ENCODE measurements at places on chromosomes 4 and X. TPM values are rescaled to one million over a fixed set of nuclear protein-coding genes. Genes with fewer than 3 reads are reported as not detected.

Gene FMR1NB
- not detected for total RNA-seq

- peak; percentile 10 for DNase-seq
Measured at GRCh38 chr4:104906276-104906675, 240.4 kb upstream of the TET2 start.

- no peak for DNase-seq
Measured at GRCh38 chrX:29490606-29491005, 724.8 kb upstream of the MAGEB2 start.

GRCh38 chrX:128650326-128650725 is 598.1 kb upstream of the ACTRT1 start:
- DNase-seq, result no peak

DNA sequence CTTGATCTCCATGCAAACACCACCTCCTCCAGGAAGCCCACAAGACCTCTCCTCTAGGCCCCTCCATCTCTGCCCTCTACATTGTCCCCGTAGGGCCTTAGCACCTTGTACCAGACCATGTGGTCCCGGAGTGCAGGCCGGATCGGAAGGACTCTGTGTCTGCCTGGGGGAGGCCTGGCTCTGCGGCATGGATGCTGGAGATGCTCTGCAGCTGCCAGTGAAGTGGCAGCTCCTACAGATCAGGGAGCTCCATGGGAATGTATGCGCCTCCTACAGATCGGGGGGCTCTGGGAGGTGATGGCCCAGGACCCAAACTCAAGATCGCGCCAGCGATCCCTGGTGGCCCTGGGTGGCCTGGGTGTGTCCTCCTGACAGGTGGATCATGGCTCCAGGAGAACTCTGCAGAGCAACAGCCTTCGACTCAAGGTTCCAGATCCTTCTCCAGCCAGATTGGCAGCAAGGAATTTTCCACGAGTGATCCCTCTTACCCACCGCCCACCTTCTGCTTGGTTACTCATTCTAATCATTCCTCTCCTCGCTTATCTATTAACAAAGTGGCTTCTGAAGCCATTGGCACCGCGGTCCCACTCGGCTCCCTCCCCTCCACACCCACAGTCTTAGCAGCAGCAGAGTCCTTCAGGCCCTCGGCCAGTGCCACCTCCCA is 67.3 kb downstream of the ADRA2C start:
- no peak for DNase-seq

- DNase-seq, result no peak
Measured at GRCh38 chr4:3582091-3582475, 49.9 kb upstream of the LRPAP1 start.

Gene OCRL
- 24.3 TPM for total RNA-seq

Gene GRXCR1
- total RNA-seq, result not detected

- DNase-seq, result no peak
Measured at GRCh38 chr4:183469285-183469684, 24.8 kb downstream of the CDKN2AIP start.

DNA sequence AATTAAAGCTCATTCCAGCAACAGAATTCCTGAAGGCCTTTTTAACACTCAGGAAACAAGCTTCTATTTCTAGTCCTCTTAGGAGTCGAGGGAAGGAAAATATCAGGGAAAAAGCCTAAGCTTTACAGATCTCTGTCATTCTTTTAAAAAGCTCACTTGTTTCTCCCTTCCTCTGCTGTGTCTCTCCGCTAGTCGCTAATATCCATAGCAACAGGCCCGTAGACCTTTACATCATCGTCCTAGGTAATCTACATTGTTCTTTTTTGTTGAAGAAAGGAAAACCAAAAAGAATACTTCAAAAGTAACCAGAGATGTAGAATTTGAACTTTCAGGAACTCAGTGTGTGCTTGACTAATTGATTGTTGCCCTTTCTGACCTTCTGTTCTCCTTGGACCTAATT is 45.9 kb upstream of the MTMR1 start:
- no peak for DNase-seq

GRCh38 chr4:110271986-110272385 is 73.6 kb upstream of the ELOVL6 start:
- no peak for DNase-seq

Gene PLAC1
- not detected for total RNA-seq

Gene IL2RG
- total RNA-seq, result 2.1 TPM

Gene FGF13
- total RNA-seq, result 9.2 TPM

DNA sequence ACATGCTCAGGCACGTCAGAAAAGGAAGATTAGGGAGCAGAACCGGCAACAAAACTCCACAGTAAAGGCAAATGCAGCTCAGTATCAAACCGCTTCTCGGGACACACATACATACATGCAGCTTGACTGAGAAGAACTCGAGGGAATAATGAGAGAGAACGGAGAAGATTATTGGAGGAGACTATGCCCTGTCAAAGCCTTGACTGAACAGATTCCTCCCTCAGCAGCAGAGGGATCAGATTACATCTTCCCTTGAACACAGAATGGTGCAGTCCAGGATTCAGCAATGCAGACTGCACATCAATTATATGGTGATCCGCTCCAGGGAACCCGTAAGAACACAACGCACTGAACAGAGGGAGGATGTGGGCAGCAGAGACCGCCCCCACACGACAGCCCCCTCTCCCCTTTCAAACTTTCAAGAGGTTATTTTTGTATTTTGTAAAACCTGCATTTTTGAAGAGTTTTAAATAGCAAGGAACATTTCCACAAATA is 183.2 kb downstream of the FBXW7 start:
- DNase-seq, result peak; percentile 57

Gene ITM2A
- 53.9 TPM for total RNA-seq

Gene TEC
- total RNA-seq, result 12.7 TPM

- no peak for DNase-seq
Measured at GRCh38 chr4:106246441-106246840, 69.6 kb downstream of the TBCK start.

DNA sequence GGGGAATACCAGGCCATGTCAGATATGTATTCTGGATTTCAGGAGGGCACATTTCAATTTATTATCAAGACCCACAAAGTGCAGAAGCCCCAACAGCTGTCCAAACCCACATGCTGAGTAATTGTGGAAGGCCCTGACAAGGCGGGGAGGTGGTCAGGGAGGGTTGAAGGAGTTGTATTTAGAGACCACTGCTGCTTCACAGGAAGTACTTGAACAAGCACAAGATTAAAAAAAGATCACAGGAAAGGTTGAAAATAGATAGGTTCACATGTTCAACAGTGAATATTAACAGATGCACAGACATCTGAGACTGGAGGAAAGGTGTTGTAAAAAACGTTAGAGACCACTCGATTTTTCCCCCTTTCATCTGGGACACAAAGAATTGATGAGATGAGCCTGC is 17.9 kb downstream of the ATP8A1 start:
- no peak for DNase-seq

GRCh38 chrX:42943051-42943974 is 165.3 kb upstream of the PPP1R2C start:
- DNase-seq, result no peak

GRCh38 chr4:85837439-85837733 is 362.4 kb downstream of the ARHGAP24 start:
- no peak for DNase-seq

Gene SYNPO2
- total RNA-seq, result 17.4 TPM

GRCh38 chr4:10733481-10734062 is 49.0 kb upstream of the CLNK start:
- DNase-seq, result no peak
